ENCODE measurements at places on chromosomes 4 and X. TPM values are rescaled to one million over a fixed set of nuclear protein-coding genes. Genes with fewer than 3 reads are reported as not detected.

CNKSR2 gene
- not detected for total RNA-seq

AKAP4 gene
- total RNA-seq = not detected

WNK3 gene
- total RNA-seq = 0.96 TPM

SMIM10 gene
- 11.8 TPM for total RNA-seq

POLN gene
- 0.10 TPM for total RNA-seq

GRCh38 chr4:19327364-19327763, 924.3 kb upstream of the SLIT2 start:
- no peak for DNase-seq

GRCh38 chr4:98203332-98204235, 57.6 kb upstream of the RAP1GDS1 start:
- no peak for DNase-seq

- no peak for DNase-seq
Observed at GRCh38 chr4:86670756-86671155, 76.6 kb downstream of the PTPN13 start.

DNA sequence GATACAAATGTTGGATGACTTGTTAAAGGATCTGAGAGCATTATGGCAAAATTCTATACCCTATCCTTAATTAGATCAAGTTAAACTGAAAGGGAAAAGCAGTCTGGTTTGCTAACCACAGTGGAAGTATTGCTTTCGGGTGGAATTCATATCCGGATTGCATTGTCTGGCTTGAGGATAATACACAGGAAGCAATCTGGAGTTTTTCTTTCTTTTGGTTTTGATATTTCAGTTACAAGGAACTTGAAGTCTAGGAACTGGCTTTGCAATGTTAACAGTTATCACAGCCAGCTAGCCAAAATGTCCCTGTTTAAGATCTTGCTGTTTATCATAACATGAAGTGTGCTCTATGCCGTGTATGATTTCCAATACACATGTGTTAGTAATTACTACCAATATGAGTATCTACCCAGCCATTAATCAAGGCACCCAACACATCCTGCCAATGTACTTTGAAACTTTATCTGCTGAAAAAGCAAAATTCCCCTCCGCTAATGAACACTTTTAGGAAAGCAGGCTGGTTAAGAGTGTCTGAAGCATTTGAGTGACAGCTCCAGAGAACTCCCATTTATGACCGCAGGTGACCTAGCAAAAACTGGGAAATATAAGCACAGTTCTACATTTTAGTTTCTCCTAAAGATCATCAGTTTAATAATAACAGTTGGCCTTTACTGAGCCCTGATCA, 146.4 kb downstream of the PALLD start:
- DNase-seq = no peak

DNA sequence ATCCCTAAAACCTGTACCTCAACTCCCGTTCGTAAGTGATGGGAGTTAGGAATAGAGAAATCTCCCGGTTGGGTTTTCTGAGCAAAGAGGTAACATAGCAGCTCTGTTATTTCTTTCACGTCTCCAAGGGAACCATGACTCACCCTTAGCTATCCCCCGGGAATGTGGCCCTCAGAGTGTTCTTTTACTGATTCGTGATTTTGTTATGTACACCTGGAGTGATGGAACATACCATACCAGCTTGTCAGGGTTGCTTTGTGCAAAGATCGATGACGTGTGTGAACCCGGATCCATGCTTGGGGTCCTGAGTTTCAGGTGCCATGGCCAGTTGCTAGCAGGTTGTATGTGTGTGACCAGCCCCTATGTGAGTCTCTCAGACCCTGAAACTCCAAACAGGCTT, 52.6 kb downstream of the HPRT1 start:
- peak; percentile 50 for DNase-seq

GRCh38 chr4:28886934-28887333, 1833.2 kb upstream of the PCDH7 start:
- no peak for DNase-seq

DNA sequence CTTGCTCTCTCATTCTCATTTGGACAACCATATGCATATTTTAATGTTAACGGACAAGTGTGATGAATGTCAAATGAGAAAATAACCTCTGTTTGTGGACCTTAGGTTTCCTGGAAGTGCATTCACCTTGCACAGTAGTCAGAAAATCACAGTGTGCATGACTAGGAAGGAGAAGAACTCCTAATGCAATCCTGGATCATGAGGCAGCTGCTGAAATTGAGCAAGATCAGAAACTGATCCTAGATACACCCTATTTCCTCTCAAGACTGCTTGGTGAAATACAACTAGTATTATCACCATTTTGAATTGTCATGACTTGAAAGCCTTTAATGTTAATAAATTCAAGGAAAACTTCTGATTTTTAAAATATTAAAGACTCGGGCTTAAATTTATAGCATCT, 1148.9 kb downstream of the STIM2 start:
- no peak for DNase-seq

DNA sequence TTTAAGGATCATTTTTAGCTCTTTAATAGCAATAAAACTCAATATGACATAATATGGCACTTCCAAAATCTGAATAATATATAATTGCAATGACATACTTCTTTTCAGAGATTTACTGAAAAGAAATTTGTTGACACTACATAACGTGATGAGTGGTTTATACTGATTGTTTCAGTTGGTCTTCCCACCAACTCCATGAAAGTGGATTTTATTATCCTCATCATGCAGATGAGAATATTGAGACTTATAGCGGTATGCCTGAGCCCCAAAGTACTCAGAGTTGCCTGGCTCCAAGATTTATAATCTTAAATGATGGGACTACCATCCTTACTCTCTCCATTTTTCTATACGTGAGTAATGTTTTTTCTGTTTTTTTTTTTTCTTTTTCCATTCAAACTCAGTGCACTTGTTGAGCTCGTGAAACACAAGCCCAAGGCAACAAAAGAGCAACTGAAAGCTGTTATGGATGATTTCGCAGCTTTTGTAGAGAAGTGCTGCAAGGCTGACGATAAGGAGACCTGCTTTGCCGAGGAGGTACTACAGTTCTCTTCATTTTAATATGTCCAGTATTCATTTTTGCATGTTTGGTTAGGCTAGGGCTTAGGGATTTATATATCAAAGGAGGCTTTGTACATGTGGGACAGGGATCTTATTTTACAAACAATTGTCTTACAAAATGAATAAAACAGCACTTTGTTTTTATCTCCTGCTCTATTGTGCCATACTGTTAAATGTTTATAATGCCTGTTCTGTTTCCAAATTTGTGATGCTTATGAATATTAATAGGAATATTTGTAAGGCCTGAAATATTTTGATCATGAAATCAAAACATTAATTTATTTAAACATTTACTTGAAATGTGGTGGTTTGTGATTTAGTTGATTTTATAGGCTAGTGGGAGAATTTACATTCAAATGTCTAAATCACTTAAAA, 15.3 kb downstream of the ALB start:
- DNase-seq = no peak

- peak; percentile 4 for DNase-seq
Observed at GRCh38 chr4:176376032-176376614, 56.4 kb downstream of the SPCS3 start.

- no peak for DNase-seq
Observed at GRCh38 chr4:91114386-91114785, 987.2 kb downstream of the CCSER1 start.

GRCh38 chr4:89108091-89108490, 3.2 kb upstream of the TIGD2 start:
- no peak for DNase-seq

DNA sequence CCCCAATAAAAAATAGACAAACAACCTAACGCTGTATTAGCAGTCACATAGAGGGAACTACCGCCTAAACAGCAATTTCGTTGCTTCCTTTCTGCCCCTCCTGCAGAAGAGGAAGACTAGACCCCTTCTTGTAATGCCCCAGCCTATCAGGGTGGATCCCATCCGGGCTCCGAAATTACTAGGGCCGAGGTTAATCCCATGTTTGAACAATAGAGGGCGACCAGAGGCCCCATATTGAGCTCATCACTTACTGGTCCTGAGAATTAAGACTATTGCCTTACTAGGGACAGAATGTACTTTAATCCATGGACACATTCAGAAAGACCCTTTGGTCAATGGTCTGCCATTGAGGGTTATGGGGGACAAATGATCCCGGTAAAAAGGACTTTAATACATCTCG, 11.8 kb upstream of the ZNF630 start:
- peak; percentile 36 for DNase-seq
